ENCODE measurements at places on chromosomes 6 and 20. TPM values are rescaled to one million over a fixed set of nuclear protein-coding genes. Genes with fewer than 3 reads are reported as not detected.

Gene TPD52L2
- 53.8 TPM for total RNA-seq

Gene C6orf136
- total RNA-seq: 31.1 TPM

Gene ECT2L
- total RNA-seq: not detected

Gene PLCB4
- total RNA-seq: not detected
